ENCODE measurements at places on chromosomes 7 and 10.

DNA sequence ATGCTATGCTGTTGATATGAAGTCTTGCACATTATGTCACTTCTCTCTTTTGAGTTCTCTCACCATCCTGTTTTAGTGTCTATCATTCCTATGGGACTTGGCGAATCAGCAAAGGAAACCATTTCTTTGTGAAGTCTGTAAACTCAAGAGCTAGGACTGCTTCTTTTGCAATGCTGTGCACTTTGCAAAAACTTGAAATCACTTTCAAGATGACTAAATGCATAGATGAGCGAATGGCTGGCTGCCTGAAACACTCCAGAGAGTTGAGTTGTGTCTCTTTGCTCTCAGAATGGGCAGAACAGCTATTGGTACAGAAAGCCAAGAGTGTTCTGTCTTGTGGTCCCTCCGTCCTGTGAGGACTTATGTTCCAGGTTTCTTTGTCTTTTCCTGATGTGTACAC is 18.3 kb upstream of the ELMO1 start:
- DNase-seq = no peak

GRCh38 chr10:60312818-60313588 is 76.7 kb downstream of the ANK3 start:
- DNase-seq = no peak

DNA sequence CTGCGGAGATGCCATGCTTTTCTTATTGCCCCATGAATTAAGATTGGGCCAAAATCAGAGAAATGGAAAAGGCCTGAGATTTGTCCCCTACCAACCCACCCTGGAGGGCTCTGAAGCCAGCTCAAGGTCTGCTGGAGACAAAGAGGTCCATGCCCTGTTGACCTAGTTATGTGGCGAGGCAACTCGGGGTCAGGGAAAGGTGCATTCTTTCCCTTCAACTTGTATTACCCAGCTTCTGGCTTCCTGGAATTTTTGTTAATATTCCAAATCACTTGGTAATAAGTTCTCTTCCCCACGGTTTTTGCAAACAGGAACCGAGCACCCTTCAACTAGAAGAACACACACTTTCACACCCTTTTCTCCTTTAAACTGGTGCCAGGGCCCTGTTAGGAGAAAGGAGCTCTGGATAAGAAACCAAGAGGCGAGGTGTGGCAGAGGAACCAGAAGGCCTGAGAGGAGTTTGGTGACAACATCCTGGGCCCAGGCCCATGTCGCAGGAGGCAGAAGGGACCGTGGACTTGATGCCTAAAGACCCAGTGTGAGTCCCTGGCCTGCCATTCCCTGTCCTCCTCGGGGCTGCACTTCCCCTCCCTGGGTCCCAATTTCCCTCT is 12.5 kb upstream of the SFRP5 start:
- no peak for DNase-seq

GRCh38 chr7:4878336-4879335 is 4.9 kb downstream of the RADIL start:
- DNase-seq = no peak

GRCh38 chr7:102272075-102272916 is 14.4 kb upstream of the SH2B2 start:
- peak; percentile 13 for DNase-seq

DNA sequence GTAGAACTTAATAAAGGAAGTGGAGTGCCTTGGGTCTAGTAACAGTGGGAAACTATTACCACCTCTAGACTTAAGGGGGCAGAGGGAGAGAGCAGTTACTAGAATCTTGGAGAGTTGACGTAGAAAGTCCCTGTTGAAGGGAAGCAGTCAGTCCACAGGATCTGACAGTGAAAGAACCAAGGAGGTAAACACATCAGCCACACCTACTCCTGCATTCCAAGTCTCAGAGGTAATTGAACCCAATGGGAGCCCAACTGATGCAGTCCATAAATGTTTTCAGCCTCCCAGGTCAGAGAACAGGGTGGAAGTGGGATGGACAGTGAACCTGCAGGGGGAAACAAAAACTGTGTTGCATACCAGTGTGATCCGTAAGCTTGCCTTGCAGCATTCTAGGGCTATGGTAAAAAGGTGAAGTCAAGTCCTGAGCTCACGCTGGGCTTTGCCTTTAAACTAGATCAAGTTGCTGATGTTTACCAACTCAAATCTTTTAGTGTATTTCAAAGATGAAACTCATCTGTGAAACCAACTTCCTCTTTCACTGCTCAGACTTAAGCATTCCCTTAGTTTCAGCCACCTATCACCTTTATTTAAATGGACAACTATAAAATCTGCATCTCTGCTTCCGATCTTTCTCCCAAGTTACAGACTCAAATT is 57.2 kb downstream of the SLC16A12 start:
- DNase-seq = no peak

- DNase-seq = no peak
These were observed 106.1 kb downstream of the CHN2 start for GRCh38 chr7:29300649-29301048.

DNA sequence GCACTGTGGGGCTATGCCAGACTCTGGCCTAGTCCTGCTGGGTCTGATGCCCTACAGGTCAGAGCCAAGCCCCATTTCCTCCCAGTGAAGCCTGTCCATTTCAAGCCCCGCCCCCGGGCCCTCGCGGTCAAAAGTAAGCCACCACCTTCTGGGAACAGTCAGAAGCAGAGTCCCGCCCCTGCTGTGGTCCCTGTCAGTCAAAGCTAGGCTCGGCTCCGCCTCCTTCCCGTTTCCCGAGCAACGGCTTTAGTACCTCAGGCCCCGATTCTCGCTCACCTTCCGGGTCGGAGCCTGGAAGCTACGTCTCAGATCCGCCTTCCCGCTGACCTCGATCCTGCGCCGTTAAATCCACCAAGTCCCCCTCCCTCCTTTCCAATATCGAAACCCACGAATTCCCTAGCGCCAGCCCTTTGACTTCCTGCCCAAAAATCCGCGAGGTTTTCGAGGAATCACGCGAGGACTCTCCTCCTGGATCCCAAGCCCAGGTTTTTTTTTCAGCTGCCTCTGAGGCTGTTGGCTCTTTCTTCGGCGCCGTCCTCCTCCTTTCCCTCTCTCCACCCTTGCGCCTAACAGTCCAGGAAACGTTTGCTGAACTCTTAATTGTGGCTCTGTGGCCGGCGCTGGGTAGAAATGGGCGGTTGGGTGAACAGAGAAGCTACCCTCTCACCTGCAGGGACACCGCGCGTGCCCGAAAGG is 11.8 kb downstream of the SFXN3 start:
- peak; percentile 82 for DNase-seq

DNA sequence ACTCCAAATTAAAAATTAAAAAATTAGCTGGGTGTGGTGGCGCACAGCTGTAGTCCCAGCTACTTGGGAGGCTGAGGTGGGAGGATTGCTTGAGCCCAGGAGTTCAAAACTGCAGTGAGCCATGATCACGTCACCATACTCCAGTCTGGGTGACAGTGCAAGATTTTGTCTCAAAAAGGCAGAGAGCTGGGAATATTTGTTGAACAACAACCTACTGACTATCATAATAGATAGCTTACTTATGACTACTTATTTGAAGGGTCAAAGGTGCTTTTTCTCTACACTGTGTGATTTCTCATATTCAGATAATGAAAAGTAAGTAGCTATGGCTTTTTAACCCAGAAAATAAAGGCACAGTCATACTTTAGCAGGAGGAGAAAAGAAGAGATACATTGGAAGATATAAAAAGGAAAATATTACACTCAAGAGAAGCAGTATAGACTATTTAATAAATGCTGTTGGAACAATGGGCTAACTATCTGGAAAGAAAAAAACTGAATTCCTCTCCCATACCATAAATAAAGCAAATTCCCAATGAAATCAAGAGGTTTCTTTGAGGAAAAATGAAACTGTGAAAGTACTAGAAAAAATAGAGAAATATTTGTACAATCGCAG is 6.7 kb downstream of the GSDME start:
- no peak for DNase-seq

GRCh38 chr10:59265141-59265540 is 88.7 kb downstream of the PHYHIPL start:
- no peak for DNase-seq

- DNase-seq = no peak
These were observed 4.4 kb downstream of the PSPH start for GRCh38 chr7:56046721-56047445.

DNA sequence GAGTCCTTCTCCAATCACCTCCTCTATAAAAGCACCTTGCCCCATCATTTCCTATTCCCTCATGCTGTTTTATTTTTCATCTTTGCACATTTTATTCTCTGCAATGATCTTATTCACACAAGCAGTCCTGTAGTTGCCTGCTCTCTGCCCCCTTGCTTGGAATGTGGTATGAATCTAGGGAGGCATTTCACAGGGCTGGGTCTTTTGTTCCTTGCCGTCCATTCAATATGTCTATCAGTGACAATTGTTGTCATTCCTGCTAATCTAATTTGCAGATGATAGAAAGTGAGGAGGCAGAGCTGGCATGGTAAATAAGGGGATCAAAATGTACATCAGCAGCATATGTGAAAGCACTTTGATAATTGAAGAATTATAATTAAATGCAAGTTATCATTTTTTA is 246.2 kb upstream of the C7orf33 start:
- DNase-seq = no peak

DNA sequence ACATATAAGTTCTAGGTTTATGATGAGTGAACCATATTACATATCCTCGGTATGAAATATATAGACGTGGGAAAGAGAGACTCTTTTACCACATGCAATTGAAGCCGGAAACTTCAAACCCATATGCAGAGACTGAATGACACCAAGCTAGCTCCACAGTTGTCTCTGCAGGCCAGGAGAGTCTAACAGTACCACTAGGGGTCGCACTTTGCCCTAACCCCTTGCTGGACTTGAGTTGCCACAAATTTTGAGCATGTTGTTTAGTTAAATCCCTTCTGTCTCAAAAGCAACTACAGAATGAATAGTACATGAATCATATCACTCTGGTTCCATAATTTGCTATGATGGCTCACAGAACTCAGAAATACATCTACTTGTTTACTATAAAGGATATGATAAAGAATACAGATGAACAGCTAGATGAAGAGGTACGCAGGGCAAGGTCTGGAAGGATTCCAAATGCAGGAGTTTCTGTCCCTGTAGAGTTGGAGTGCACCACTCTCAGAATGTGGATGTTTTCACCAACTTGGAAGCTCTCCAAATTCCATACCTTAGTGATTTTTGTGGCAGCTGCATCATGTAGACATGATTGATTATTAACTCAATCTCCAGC is 112.4 kb upstream of the YAE1 start:
- peak; percentile 3 for DNase-seq

DNA sequence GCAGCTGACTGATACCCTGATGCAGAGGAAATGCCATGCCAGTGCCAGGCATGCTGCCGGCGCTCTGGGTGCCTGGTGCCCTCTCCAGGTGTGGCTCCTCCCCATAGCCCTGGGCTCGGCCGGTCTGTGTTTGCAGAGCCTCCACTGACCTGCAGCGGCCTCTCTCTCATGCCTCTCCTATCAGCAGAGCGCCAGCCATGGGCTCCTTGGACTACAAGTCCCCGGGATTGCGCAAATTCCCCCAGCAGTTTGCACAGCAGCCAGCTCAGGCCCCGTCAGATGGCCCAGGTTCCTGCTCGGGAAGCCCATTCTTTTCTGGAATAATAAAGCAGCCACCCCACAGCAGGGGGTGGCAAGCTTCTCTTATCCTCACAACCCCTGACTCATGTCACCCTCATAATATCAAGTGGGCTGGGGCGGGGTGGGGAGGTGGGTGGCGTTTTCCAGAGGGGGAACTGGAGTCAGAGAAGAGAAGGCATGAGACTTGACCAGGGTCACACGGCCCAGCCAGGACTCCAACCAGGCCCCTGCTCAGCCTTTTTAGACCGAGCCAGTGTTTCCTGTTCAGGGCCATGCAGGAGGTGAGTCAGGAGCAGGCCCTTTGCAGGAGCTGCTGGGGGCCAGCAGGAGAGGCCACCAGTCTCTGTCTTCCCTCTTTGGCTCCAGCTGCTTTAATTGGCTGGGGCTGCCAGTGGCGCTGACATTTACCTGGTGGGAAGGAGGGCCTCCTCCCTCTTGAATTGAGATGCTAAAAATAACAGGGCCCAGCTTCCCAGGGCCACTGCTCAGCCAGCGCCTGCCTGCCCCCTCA is 58.6 kb downstream of the ZMIZ1 start:
- DNase-seq = no peak

DNA sequence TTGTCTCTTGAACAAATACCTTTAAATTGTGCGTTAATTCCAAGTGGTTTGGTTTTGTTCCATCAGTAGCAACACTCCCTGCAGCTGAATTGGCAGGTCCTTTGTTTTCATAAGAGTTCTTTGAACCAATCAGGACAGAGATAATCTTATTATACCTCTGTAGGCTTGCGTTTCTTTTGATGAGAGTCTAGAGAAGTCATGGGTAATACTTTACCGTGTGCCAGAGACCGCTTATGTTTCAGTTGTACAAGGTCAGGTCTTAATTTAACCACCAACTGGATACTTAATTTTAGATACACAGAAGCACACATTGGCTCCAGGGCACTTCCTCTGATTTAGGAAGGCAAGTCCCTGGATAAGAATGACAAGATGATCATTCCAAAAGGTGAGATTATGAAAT is at the start of gene ASB15:
TSS of gene ASB15 (plus strand) at position 292 of the 400 bp plus-strand sequence. CDS start 12,682 bp downstream, outside the sequence.
- peak; percentile 7 for DNase-seq

- DNase-seq = no peak
These were observed 42.1 kb downstream of the GSDME start for GRCh38 chr7:24715171-24715570.

GRCh38 chr7:14748461-14748860 is 154.1 kb downstream of the DGKB start:
- no peak for DNase-seq

DNA sequence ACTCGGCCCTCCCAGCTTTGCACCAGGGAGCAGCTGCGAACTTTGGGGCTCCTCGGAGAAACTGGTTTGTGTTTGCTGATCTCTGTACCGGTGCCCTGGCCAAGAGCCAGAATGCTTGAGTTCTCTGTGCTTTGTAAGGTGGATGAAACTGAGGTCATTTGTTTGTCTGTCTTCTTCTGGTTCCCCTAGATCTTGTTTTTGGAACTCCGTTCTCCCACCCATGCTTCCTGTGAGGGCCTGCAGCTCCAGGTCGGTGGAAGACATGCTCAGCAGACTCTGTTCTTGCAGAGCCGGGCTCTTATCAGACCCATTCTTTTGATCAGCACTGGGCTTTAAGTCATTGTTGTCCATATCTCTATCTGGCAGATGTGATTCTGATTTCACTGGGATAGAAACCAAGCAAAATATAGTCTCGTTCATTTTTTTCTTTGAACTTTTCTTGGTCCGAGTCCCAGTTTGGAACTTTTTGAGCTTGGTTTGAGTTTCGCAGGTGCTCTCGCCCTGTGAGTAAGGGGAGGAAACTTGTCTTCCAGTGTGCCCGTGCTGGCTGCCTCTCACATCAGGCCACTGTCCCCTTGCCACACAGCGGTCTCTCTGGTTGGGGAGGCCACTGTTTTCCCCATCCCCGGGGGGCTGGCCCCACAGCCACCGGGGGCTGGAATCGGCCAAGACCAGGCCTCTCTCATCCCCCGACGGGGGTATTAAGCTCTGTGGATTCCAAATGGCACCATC is 31.2 kb downstream of the JCAD start:
- no peak for DNase-seq

GRCh38 chr7:150406567-150407421 is 27.7 kb downstream of the ZNF775 start:
- no peak for DNase-seq

Measured in NCI-H2029 treated with DMSO at 0.1 percent for 48 hours (cell line).